ENCODE measurements at places on chromosomes 5 and 9.
A peak's percentile ranks its signal among the peaks of the same experiment; 100 is the strongest.

- peak; percentile 80 for DNase-seq
Observed at GRCh38 chr5:72271702-72272101, 48.3 kb downstream of the MRPS27 start.

- DNase-seq: no peak
Observed at GRCh38 chr5:67283275-67283987, 86.8 kb upstream of the CD180 start.

- DNase-seq: no peak
Observed at GRCh38 chr9:109307380-109308240, 13.2 kb downstream of the EPB41L4B start.

GRCh38 chr9:116156621-116157314 is 3.2 kb downstream of the PAPPA start:
- DNase-seq: peak; percentile 75

GRCh38 chr5:150653762-150654556 is 7.1 kb upstream of the MYOZ3 start:
- DNase-seq: no peak

DNA sequence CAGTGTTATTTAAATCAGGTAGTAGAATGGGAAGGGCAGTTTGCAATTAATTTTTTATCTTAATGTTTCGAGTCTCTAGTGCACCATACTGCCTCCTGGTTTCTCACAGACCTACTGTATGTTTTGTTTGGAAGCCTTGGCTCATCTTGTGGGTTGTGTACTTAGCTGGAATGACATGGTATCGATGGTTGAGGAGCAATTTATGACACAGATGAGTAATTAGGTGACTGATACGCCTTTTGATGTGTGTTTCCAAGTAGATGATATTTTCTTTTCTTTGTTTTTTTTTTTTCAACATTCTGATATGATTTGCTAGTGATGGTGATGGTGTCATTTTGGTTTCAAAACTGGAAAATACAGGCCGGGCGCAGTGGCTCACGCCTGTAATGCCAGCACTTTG is 16.1 kb downstream of the BASP1 start:
- no peak for DNase-seq

All from NCI-H1694 treated with DMSO at 0.1 percent for 48 hours (cell line).